ENCODE measurements at places on chromosomes 1 and 21.

GRCh38 chr21:21216047-21216446, 217.8 kb downstream of the NCAM2 start:
- DNase-seq, result no peak

DNA sequence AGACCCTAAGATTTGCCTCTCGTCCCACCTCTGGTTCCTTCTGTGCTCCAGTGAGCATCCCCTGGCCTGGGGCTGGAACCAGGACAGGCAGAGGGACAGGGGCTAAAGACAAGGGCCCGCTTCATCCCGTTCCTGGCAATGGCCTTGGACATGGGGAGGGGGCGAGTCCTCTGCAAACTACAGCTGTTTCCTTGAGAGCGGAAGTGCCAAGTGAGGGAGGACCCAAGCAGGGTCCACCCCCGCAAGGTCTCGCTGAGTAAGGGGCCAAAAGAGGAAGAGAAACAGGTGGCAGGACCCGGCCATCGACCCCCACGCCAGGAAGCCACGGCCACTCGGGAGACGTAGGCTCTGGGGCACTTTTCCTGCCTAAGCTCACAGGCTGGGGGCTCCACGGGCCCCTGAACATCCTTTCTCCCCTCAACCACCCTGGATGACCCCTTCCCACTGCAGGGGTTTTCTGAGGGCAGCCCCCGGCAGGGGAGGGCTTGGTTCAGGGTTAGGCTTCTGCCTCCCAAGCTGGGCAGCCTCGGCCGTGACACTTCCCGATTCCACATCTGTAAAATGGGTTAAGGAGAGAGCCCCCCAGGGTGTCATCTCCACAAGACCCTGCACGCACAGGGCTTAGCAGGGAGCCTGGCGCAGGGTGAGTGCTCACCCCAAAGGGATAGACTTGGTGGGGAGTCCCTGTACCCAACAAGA, 17.9 kb upstream of the PLEKHG5 start:
- no peak for DNase-seq

DNA sequence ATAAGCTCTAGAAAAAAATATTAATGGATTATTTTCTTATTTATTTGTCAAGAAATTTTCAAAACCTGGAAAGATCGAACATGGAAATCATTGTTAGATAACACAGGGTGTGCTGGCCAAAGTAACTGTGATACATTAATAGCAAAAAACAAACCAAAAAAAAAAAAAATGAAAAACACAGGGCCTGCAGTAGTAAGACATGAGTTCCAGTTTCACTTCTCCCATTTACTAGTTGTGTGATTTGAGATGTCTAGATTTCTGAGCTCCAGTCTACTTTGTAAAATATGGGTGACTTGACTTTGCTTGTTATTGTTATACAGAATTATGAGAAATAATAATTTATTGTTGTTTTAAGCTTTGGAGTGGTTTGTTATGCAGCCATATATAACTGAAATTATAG, 13.6 kb downstream of the FAM177B start:
- DNase-seq, result no peak

- no peak for DNase-seq
Observed at GRCh38 chr1:91007092-91007491, 14.7 kb downstream of the ZNF644 start.

- DNase-seq, result no peak
Observed at GRCh38 chr1:212203630-212204029, 81.6 kb upstream of the PPP2R5A start.

DNA sequence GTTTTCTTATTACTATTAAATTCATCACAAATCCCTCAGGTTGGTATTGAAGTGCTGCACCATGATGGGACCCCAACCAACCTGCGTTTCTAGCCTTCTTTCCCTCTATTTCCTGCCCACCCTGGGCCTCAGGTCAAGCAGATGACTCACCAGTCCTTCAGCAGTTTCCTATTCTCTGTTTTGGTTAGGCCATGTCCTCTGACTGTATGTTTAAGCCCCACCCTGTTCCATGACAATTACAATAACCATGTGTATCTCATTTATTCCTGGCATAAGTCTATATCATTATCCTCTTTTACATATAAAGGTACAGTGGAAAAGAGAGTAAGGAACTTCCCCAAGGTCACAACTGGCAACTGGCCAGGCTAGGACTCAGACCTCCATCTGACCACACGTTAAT, 5.3 kb upstream of the FAM78B start:
- DNase-seq, result no peak

DNA sequence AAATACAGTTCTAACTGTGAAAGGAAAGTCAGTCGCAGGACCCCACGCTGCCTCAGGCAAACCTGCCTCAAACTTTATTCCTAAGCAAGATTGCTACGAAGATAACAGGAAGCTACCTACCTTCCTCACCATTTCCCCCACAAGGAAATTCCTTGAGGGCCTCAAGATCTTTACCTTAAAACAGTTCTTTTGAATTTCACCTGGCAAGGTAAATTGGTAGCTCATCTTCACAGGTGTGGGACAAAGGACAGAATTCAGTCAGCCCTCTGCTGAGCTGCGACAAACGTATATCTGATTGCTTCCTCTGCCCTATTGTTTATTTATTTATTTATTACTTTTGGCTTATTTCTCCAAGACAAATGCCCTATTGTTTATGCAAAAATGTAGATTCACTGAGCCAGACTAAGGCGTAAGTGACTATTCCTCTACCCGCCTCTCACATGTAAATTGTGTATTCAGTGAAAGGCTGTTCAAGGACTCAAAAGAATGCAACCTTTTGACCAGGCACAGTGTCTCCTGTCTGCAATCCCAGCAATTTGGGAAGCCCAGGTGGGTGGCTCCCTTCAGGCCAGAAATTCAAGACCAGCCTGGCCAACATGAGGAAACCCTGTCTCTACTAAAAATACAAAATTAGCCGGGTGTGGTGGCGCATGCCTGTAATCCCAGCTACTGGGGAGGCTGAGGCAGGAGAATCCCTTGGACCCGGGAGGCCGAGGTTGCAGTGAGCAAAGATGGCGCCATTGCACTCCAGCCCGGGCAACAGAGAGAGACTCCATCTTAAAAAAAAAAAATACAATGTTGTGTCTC, 17.3 kb upstream of the PKNOX1 start:
- no peak for DNase-seq

DNA sequence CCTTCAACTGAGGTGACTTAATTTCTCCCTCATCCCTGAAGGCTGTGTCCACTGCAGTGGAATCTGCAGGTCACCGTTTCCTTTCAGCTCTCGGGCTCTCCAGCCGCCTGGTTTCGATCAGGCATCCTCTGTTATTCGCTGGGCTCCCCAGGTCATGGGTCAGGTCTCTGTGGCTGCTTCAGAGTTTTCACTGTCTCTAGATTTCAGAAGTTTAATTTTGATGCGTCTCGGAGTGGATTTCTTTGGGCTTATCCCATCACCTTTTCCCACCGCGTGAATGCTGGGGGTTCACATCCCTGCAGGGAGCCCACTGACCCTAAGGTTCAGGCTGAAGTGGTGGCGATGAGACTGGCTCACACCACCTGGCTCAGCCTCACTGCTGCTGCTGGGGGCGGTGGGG, 3.3 kb downstream of the ACTRT2 start:
- no peak for DNase-seq

- no peak for DNase-seq
Observed at GRCh38 chr1:215719552-215719951, 152.4 kb downstream of the KCTD3 start.

DNA sequence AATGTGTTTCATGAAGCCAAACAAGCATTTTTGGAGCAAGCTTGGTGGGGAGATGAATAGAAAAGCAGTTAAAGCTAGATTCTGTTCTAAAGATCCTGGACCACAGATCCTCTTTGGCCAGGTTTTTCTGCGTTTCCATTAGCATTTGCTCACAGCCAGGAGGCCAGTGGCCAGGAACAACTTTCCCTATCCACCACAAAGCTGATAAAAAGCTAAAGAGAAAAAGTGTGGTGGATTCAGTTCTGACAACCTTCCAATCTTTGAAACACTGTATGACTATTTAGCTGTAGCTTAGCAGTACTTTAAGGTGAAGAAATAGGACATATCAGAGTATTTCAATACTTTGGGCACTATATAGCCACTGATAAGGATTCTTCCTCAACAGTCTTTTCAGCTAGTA, 3.0 kb upstream of the NEK7 start:
- DNase-seq, result no peak

GRCh38 chr1:116508085-116508983, 62.5 kb downstream of the CD58 start:
- peak; percentile 33 for DNase-seq

- no peak for DNase-seq
Observed at GRCh38 chr1:2412773-2413494, 570 bp upstream of the PEX10 start.

GRCh38 chr1:228356897-228357680, 49.5 kb downstream of the TRIM11 start:
- no peak for DNase-seq
